Right ventricle myocardium inferior (tissue), 1 donor: ENCODE measurements at places on chromosomes 11 and 22. TPM values are rescaled to one million over a fixed set of nuclear protein-coding genes. Genes with fewer than 3 reads are reported as not detected.

CATSPERZ gene
- total RNA-seq, result not detected

MRPL48 gene
- total RNA-seq, result 45.1 TPM

RAG2 gene
- total RNA-seq, result not detected

OR5A1 gene
- total RNA-seq, result not detected

- no peak for DNase-seq
Observed at GRCh38 chr11:11237070-11237832, 115.8 kb downstream of the CSNK2A3 start.
